ENCODE measurements at places on chromosomes 1 and 21. TPM values are rescaled to one million over a fixed set of nuclear protein-coding genes. Genes with fewer than 3 reads are reported as not detected.

CFHR3 gene
- polyA plus RNA-seq, result not detected

AVPR1B gene
- polyA plus RNA-seq, result not detected

LYPD8 gene
- not detected for polyA plus RNA-seq

GJA8 gene
- polyA plus RNA-seq, result not detected

MASP2 gene
- polyA plus RNA-seq, result 0.10 TPM

LCE1A gene
- not detected for polyA plus RNA-seq

SYT6 gene
- polyA plus RNA-seq, result not detected

HMGCS2 gene
- polyA plus RNA-seq, result not detected

- H3K36me3 ChIP-seq, result peaks cover 23% of the 10 kb centered on the region
- H3K27ac ChIP-seq, result no peak overlapping the region
- no peaks in the 10 kb centered on the region for H3K4me1 ChIP-seq
- DNase-seq, result no peak
- no peak overlapping the region for H3K4me3 ChIP-seq
Measured at GRCh38 chr1:21269461-21270085, 20.7 kb downstream of the ECE1 start.

- no peaks in the 10 kb centered on the region for H3K27me3 ChIP-seq
- 0 out of 2 replicates have a peak overlapping the region, but pooled peaks have one; percentile 3 for H3K27ac ChIP-seq
- H3K4me3 ChIP-seq, result peak overlapping the region; percentile 80
- peaks cover 11% of the 10 kb centered on the region for H3K4me1 ChIP-seq
- H3K36me3 ChIP-seq, result no peaks in the 10 kb centered on the region
- DNase-seq, result peak; percentile 63
Measured at GRCh38 chr1:68230901-68231626, 1.3 kb downstream of the WLS start.

DNA sequence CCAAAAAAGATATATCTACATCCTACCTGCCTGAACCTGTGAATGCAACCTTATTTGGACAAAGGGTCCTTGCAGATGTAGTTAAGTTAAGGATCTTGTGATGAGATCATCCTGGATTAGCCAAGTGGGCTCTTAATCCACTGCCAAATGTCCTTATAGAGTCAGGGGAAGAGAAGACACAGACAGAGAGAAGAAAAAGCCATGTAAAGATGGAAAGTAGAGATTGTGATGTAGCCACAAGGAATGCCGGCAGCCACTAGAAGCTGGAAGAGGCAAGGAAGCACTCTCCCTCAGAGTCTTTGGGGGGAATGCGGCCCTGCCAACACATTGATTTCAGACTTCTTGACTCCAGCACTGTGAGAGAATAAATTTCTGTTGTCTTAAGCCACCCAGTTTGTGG is 16.2 kb downstream of the HSD11B1 start:
- H3K27ac ChIP-seq, result no peak overlapping the region
- H3K36me3 ChIP-seq, result no peaks in the 10 kb centered on the region
- no peak for DNase-seq

- peak overlapping the region; percentile 48 for H3K27ac ChIP-seq
- DNase-seq, result peak; percentile 81
- no peaks in the 10 kb centered on the region for H3K36me3 ChIP-seq
- peaks cover 13% of the 10 kb centered on the region for H3K4me1 ChIP-seq
Measured at GRCh38 chr1:202105571-202106339, 17.0 kb upstream of the GPR37L1 start.

- H3K36me3 ChIP-seq, result no peaks in the 10 kb centered on the region
- DNase-seq, result no peak
- H3K27ac ChIP-seq, result no peak overlapping the region
- no peak overlapping the region for H3K4me3 ChIP-seq
Measured at GRCh38 chr1:92123868-92124267, 43.7 kb downstream of the BTBD8 start.

DNA sequence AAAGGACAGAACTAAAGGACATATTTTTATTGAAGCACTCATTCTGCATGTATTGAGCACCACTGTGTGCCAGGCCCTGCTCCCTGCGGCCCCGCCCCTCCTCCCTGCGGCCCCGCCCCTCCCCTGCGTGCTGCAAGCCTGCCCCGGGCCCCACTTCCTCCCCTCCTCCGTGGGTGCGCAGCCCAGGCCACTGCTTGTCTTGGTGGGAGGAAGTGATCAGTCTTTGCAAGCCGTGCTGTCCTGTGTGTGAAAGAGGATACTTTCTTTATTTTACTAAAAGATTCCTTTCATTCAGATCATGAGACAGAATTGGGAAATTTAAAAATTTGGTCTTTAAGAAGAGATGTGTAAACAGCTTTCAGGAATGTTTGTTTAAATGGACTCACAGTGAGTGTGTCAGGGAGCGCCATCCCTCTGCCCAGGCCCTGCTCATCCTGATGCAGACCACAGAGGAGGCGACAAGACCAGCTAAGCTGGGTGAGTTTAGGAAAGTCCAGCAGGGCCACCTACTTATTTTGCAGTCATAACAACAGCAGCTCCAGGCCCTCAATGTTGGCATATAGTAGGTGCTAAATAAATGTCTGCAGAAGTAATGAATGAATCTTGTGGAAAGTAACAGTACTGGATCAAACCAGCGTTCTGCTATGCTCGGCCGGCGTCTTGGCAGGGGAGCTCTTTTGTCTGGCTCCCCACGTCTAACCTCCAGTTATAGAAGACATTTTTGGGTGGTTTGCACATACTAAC is 88.3 kb upstream of the SELENON start:
- no peaks in the 10 kb centered on the region for H3K27me3 ChIP-seq
- DNase-seq, result peak; percentile 46
- H3K27ac ChIP-seq, result no peak overlapping the region
- no peak overlapping the region for H3K4me3 ChIP-seq
- H3K36me3 ChIP-seq, result no peaks in the 10 kb centered on the region

DNA sequence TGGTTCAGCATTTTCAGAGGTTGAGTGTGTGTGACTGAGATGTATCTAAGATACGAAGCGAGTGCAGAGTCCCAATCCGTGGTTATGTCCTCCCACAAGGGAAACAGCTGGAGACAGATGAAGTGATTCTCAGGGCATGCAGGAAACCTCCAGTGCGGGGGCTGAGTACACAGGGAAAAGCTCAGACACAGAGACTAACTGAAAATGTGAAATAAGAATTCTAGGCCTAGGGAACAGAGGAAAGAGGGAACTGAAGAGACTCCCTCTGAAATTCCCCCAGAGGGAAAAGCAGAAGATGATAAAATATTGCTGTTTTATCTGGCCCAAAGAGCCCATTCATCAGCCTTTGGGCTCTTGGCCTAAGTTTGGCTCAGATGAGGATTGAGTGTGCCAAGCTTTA is 116.8 kb downstream of the LRRC53 start:
- no peaks in the 10 kb centered on the region for H3K36me3 ChIP-seq
- H3K4me3 ChIP-seq, result no peak overlapping the region
- H3K27me3 ChIP-seq, result no peaks in the 10 kb centered on the region
- H3K4me1 ChIP-seq, result no peaks in the 10 kb centered on the region
- DNase-seq, result peak; percentile 7
- H3K27ac ChIP-seq, result no peak overlapping the region

DNA sequence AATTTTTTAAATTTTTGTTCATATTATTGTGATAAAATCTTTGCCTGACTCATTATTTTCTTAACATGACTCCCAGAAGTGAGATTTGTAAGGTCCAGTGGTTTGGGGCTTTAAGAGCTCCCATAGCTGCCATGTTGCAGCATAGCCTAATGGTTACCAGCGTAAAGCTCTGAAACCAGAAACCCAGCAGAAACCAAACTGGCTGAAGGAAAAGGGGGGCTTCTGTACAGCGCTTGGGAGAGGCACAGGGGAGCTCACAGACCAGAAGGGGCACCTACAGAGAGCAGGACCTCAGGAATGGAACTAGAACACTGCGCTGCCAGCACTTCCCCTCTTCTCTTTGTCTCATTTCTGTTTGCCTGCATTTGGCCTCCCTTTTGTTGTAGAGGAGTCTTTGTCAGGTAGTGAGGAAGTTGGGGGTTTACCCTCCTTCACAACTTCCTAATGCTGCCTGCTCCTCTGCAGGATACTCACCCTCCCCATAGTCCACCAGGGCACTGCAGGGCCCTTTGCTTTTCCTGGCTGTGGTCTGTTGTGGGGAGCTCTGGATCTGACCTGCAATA is 2.6 kb upstream of the PYCR2 start:
- H3K27me3 ChIP-seq, result no peaks in the 10 kb centered on the region
- DNase-seq, result peak; percentile 37
- no peaks in the 10 kb centered on the region for H3K36me3 ChIP-seq
- no peak overlapping the region for H3K4me3 ChIP-seq
- H3K27ac ChIP-seq, result no peak overlapping the region

GRCh38 chr1:27572019-27572678 is 31.8 kb downstream of the AHDC1 start:
- no peak for DNase-seq
- H3K36me3 ChIP-seq, result no peaks in the 10 kb centered on the region
- H3K4me1 ChIP-seq, result peaks cover 42% of the 10 kb centered on the region
- no peak overlapping the region for H3K27ac ChIP-seq

- no peak overlapping the region for H3K27ac ChIP-seq
- no peak overlapping the region for H3K4me3 ChIP-seq
- no peaks in the 10 kb centered on the region for H3K27me3 ChIP-seq
- peak; percentile 40 for DNase-seq
- H3K36me3 ChIP-seq, result no peaks in the 10 kb centered on the region
- H3K4me1 ChIP-seq, result peaks cover 9% of the 10 kb centered on the region
Measured at GRCh38 chr1:226973898-226974543, 33.9 kb downstream of the COQ8A start.

DNA sequence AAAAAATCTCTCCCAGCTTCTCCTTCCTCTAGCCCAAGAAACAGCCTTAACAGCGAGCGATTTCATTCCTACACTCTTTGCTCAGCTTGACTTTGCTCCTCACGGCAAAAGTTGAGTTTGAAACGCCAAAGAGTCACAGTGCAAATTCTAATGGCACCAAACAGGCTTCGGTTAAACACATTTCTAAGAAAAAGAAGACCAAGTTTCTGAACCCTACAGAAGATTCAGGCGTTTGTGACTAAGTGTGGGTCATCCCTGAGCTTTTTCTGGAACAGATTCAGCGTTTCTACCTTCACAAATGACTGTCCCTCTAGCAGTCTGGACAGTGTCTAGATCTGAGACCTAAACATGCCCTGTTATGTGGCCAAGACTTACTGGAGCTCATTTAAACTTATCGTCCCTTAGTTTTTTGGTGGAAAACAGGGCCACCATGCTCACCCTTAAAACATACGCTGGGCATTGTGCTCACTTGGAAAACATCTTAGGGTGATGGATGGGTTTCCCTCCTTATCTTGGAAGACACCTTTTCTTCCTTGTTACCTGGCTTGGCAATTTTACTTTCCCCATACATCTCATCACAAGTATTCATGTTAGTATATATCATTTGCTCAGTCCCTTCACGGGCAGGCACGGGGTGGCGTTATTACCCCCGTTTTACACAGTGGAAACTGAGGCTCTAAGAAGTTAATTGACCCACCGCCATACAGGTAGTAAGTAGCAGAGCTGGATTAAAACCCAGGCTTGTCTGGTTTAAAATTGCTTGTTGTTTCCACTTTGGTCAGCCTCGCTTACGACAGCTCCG is 1.0 kb downstream of the C1orf198 start:
- peak overlapping the region; percentile 87 for H3K4me3 ChIP-seq
- no peaks in the 10 kb centered on the region for H3K27me3 ChIP-seq
- peak overlapping the region; percentile 71 for H3K27ac ChIP-seq
- H3K4me1 ChIP-seq, result peaks cover 54% of the 10 kb centered on the region

GRCh38 chr1:201553496-201554189 is 14.7 kb downstream of the NAV1 start:
- H3K36me3 ChIP-seq, result no peaks in the 10 kb centered on the region
- peak overlapping the region; percentile 1 for H3K4me3 ChIP-seq
- H3K27ac ChIP-seq, result peak overlapping the region; percentile 93

GRCh38 chr1:230641346-230641745 is 935 bp upstream of the COG2 start:
- H3K4me1 ChIP-seq, result peaks cover 10% of the 10 kb centered on the region
- peak; percentile 13 for DNase-seq
- H3K4me3 ChIP-seq, result no peak overlapping the region
- peaks cover 10% of the 10 kb centered on the region for H3K27me3 ChIP-seq
- H3K27ac ChIP-seq, result no peak overlapping the region

DNA sequence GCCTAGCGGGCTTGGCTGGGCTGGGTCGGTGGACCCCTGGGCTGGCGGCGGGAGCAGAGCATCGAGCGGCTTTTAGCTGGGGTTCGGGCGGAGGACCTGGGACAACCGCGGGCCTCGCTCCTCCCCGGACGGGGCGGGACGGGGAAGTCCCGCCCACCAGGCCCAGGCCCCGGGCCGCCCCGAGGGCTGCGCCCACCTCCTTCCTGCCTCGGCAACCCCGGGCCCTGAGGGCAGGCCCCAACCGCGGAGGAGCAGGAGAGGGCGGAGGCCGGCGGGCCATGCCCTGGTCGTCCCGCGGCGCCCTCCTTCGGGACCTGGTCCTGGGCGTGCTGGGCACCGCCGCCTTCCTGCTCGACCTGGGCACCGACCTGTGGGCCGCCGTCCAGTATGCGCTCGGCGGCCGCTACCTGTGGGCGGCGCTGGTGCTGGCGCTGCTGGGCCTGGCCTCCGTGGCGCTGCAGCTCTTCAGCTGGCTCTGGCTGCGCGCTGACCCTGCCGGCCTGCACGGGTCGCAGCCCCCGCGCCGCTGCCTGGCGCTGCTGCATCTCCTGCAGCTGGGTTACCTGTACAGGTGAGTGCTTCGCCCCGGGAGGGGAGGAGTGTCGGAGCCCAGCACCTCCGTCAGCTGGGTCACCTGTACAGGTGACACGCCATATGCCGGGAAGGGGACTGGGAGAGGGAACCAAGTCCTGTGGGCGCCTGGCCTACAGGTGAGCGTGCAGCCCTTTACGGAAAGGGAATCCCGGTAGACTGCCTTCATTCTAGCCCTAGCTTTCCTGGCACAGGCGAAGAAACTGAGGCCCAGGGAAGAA is at the start of gene XKR8:
TSS of gene XKR8 (plus strand) at position 182 of the 812 bp plus-strand sequence. CDS start at position 279, 97 bp downstream.
- peaks cover 10% of the 10 kb centered on the region for H3K4me1 ChIP-seq
- no peaks in the 10 kb centered on the region for H3K36me3 ChIP-seq
- H3K27ac ChIP-seq, result peak within 1 kb of the TSS; percentile 77
- H3K27me3 ChIP-seq, result no peaks in the 10 kb centered on the region
- DNase-seq, result peak; percentile 85

DNA sequence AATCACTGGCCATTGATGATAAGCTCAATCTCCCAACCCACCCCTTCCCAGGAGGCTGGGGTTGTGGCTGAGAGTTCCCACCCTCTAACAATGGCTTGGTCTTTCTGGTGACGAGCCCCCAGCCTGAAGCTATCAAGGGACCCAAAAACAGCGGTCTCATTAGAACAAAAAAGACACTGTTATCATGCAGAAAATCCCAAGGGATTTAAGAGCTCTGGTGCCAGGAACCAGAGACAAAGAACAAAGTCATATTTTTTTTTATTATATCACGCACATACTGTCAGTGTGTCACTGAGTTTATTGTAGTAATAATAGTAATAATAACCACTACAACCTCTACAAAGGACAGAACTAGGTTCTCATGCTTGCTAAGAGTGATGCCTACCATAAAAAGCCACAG is 43.9 kb downstream of the CCDC185 start:
- no peaks in the 10 kb centered on the region for H3K4me1 ChIP-seq
- H3K27me3 ChIP-seq, result peaks cover 9% of the 10 kb centered on the region
- no peaks in the 10 kb centered on the region for H3K36me3 ChIP-seq
- no peak for DNase-seq
- no peak overlapping the region for H3K27ac ChIP-seq
- H3K4me3 ChIP-seq, result no peak overlapping the region

- H3K36me3 ChIP-seq, result no peaks in the 10 kb centered on the region
- H3K4me3 ChIP-seq, result no peak overlapping the region
- no peaks in the 10 kb centered on the region for H3K27me3 ChIP-seq
- peaks cover 16% of the 10 kb centered on the region for H3K4me1 ChIP-seq
- peak; percentile 57 for DNase-seq
Measured at GRCh38 chr1:170261669-170262068, 115.9 kb downstream of the NTMT2 start.

All from GM23248 (cell line).